ENCODE measurements at places on chromosomes 5 and 9. TPM values are rescaled to one million over a fixed set of nuclear protein-coding genes. Genes with fewer than 3 reads are reported as not detected.

Gene LCN6
- total RNA-seq = 56.1 TPM

Gene SLC34A3
- not detected for total RNA-seq

Gene GPR21
- 3.9 TPM for total RNA-seq

Gene UIMC1
- 56.7 TPM for total RNA-seq

Gene PCDHB16
- 9.2 TPM for total RNA-seq

DNA sequence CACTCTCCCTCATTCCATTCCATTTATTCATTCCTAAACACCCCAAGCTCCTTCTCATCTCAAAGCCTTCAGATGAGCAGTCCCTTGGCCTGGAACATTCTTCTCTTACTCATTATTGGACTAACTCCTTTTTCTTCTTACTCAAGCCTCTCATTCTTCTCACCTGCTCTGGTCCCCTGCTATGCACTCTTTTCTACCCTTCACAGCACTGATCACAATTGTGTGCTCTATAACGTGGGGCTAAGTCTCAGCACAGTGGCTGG is 212.4 kb downstream of the MAPKAP1 start:
- no peak overlapping the region for H3K4me3 ChIP-seq
- no peaks in the 10 kb centered on the region for H3K27me3 ChIP-seq
- no peaks in the 10 kb centered on the region for H3K36me3 ChIP-seq
- no peak overlapping the region for H3K27ac ChIP-seq
- DNase-seq = no peak

DNA sequence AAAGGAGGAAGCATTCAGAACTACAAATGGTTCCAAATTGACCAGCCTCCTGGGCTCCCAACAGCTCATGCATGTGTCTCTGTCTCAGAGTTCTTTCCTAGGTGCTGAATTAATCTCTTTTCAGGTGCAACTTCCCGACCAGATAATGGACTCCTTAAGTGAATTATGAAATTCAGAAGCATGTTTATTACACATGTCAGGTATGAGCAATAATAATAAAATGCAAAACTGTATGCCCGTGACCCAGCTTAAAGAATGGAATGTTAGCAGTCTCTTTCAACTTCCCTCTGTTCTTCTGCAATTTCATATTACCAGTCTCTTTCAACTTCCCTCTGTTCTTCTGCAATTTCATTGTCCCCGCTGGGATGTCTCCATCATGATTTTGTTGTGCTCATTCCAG is 60.4 kb downstream of the FBXL7 start:
- DNase-seq = no peak
- no peak overlapping the region for H3K27ac ChIP-seq
- peaks cover 8% of the 10 kb centered on the region for H3K4me1 ChIP-seq
- H3K4me3 ChIP-seq = no peak overlapping the region
- no peaks in the 10 kb centered on the region for H3K27me3 ChIP-seq

GRCh38 chr5:91928754-91929521 is 545.8 kb upstream of the ARRDC3 start:
- no peaks in the 10 kb centered on the region for H3K4me1 ChIP-seq
- H3K27ac ChIP-seq = no peak overlapping the region
- no peaks in the 10 kb centered on the region for H3K36me3 ChIP-seq
- no peaks in the 10 kb centered on the region for H3K27me3 ChIP-seq
- no peak overlapping the region for H3K4me3 ChIP-seq

- H3K36me3 ChIP-seq = peaks cover 4% of the 10 kb centered on the region
- no peaks in the 10 kb centered on the region for H3K4me1 ChIP-seq
- no peak for DNase-seq
- H3K27me3 ChIP-seq = no peaks in the 10 kb centered on the region
- H3K4me3 ChIP-seq = no peak overlapping the region
- no peak overlapping the region for H3K27ac ChIP-seq
These were observed 41.6 kb downstream of the CLINT1 start for GRCh38 chr5:157817387-157817702.

- H3K36me3 ChIP-seq = no peaks in the 10 kb centered on the region
- H3K4me3 ChIP-seq = no peak overlapping the region
- DNase-seq = no peak
- H3K4me1 ChIP-seq = no peaks in the 10 kb centered on the region
- H3K27me3 ChIP-seq = no peaks in the 10 kb centered on the region
These were observed 149.2 kb upstream of the NFIL3 start for GRCh38 chr9:91572811-91573210.

DNA sequence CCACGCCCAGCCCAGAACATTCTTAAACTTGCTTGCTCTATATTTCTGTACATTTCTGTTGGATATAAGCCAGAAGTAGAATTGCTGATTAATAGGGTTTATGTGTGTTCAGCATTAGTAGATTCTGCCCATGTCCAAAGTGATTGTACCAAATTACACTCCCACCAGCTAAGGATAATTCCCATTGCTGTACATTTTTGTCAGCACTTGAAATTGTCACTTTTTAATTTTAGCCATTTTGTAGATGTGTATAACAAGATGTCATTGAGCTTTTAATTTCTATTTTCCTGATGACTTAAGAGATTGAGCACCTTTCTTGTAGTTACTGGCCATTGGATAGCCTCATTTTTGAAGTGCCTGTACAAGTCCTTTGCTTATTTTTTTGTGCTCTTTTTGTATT is 46.4 kb downstream of the AQP7 start:
- H3K36me3 ChIP-seq = no peaks in the 10 kb centered on the region
- DNase-seq = no peak
- H3K27ac ChIP-seq = no peak overlapping the region

GRCh38 chr5:20678814-20679298 is 690.9 kb upstream of the CDH18 start:
- no peak for DNase-seq
- no peaks in the 10 kb centered on the region for H3K4me1 ChIP-seq
- no peaks in the 10 kb centered on the region for H3K27me3 ChIP-seq
- H3K4me3 ChIP-seq = no peak overlapping the region

DNA sequence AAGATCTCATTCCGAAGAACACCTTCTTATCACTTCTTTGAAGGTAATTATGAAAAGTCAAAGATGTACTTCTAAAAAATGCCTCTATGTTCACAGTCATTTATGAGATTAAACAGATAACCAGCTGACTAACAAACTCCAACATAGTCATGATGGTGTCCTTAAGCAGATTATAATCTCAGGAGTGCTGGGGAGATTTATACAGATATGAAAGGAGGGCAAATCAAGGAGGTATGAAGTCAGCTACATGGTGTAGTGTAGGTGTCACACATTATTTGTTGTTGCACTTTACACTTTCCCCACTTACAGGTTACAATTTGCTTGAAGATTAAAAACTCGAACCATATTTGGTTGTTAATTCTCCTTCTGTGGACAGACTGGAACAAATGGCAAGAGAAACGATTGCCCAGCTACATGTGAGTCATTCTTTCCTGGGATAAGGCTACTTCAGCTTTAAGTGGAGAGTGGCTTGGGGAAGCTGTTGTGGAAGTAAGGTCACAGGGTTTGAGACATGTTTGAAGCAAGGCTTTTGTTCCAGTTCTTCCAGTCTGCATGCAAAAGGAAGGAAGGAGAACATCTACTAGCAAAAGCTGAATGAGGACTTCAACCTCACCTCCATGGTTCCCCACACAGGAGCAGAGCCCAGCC is 320.1 kb downstream of the ADGRV1 start:
- H3K4me1 ChIP-seq = no peaks in the 10 kb centered on the region
- H3K27ac ChIP-seq = no peak overlapping the region
- H3K4me3 ChIP-seq = no peak overlapping the region
- no peaks in the 10 kb centered on the region for H3K27me3 ChIP-seq

DNA sequence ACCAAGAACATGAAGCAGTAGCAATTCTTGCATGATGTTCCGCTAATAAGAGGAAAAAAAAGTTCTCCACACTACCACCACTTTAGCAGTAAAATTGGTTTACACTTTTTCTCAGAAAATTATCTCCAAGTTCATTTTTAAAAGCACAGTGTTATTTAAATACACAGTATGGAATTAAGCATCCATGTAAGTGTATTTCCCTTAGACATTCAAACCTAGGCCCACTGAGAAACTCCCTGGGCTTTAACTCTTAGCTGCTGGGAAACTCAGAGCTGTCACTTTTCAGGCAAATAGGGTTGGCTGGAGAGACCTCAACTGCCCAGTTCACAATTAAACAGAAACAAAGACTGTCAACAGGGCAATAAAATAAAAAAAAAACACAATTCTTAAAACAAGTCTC is 2.7 kb downstream of the GNAQ start:
- no peaks in the 10 kb centered on the region for H3K27me3 ChIP-seq
- peak overlapping the region; percentile 30 for H3K27ac ChIP-seq
- no peaks in the 10 kb centered on the region for H3K36me3 ChIP-seq

GRCh38 chr9:16595227-16595626 is 275.2 kb downstream of the BNC2 start:
- H3K27ac ChIP-seq = peak overlapping the region; percentile 33
- no peaks in the 10 kb centered on the region for H3K36me3 ChIP-seq
- DNase-seq = no peak
- H3K4me1 ChIP-seq = no peaks in the 10 kb centered on the region
- no peaks in the 10 kb centered on the region for H3K27me3 ChIP-seq
- no peak overlapping the region for H3K4me3 ChIP-seq

DNA sequence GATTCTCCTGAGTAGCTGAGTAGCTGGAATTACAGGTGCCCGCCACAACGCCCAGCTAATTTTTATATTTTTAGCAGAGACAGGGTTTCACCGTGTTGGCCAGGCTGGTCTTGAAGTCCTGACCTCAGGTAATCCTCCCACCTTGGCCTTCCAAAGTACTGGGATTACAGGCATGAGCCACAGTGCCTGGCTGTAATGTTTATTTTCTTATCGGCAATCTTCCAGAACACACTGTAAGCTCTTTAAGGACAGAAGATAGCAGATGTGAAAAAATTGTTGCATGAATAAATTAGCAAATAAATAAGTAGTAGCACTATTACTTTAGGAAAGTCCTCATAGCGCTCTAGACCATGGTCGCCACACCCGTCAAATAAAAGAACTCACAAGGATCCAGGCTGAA is 100.5 kb downstream of the ENC1 start:
- no peaks in the 10 kb centered on the region for H3K27me3 ChIP-seq
- no peaks in the 10 kb centered on the region for H3K36me3 ChIP-seq
- H3K4me1 ChIP-seq = peaks cover 31% of the 10 kb centered on the region
- H3K27ac ChIP-seq = no peak overlapping the region
- no peak for DNase-seq

DNA sequence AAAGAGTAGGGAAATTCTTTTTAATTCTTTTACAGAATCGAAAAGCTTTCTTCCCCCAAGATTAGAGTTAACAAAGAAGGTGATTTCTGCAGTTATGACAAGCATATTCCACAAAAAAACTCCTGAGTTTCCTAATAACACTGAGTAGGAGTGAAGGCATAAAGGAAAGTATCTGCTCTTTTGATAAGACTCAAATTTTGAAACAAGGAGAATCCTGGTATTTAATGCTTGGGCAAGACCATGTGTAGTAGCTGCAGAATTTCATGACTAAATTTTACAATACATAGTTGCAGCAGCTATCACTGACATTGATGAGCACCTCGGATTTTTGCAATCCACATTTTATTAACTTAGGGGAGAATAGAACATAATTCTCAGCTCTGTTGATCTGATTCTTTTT is 92.6 kb downstream of the MARCHF3 start:
- H3K27me3 ChIP-seq = no peaks in the 10 kb centered on the region
- H3K4me1 ChIP-seq = no peaks in the 10 kb centered on the region
- no peaks in the 10 kb centered on the region for H3K36me3 ChIP-seq
- no peak overlapping the region for H3K27ac ChIP-seq
- no peak for DNase-seq
- no peak overlapping the region for H3K4me3 ChIP-seq

- H3K4me3 ChIP-seq = no peak overlapping the region
- H3K4me1 ChIP-seq = peaks cover 6% of the 10 kb centered on the region
These were observed 28.0 kb downstream of the RFK start for GRCh38 chr9:76366275-76366674.

GRCh38 chr5:154477382-154478223 is 424 bp downstream of the HAND1 start:
- peaks cover 17% of the 10 kb centered on the region for H3K27me3 ChIP-seq
- H3K27ac ChIP-seq = no peak overlapping the region
- H3K4me3 ChIP-seq = peak overlapping the region; percentile 7
- no peak for DNase-seq
- H3K36me3 ChIP-seq = no peaks in the 10 kb centered on the region

GRCh38 chr5:7876867-7877266 is 7.9 kb downstream of the MTRR start:
- H3K27me3 ChIP-seq = no peaks in the 10 kb centered on the region
- H3K36me3 ChIP-seq = peaks cover 8% of the 10 kb centered on the region
- H3K27ac ChIP-seq = no peak overlapping the region
- DNase-seq = no peak
